ENCODE measurements at places on chromosomes 6 and 20.

DNA sequence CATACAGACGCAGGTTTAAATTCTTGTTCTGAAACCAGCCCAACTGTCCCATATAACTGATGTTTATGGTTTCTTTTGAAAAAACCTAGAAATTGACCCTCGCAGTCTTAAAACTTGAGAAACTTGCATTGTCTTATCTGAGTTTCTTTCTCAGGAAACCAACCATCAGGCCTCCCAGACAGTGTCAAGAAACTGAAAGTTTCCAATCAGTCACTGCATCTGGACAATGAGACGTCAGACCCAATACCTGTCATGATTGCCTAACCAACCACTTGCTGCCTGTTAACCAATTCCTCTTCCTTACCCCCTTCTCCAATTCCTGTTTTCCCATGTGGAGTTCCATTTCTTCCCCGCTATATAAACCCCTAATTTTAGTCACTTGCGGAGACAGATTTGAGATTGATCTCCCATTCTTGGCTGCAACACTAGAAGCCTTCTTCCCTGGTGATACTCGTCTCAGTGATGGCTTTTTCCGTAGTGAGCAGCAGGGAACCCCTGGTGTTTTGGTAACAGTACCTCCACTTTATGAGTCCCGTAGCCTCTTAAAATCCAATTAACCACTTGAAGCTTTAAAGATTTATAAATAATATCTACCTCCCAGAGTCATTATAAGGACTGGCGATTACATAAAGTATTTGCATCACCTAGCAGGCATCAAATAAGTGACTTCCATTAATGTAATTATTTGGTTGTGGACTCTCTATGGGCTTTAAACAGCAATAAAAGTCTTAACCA lies 49.3 kb downstream of the GPR63 start:
- DNase-seq: no peak

DNA sequence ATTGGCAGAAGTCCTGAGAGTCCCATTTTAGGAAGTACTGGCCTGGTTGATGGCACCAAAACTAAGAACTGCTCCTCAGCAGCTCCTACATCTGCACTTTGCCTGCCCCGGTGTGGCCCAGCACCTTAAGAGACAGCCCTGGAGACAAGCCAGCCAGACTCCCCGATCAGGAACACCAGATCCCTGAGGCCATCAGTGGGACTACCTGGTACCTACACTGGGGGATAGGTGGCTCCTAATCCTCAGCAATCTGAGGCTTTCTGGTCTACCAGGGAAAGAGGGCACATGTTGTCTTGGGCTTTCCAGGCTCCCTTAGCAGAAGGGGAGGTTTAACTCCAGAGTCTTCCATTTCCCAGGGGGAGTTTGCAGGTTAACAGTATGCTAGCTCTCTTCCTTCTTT lies at the start of gene WFDC6:
WFDC6 (minus strand) TSS at position 101 of the 400 bp plus-strand sequence; CDS start at position 26, 75 bp downstream.
- DNase-seq: no peak

- DNase-seq: no peak
Measured at GRCh38 chr6:107061125-107062020, 33.4 kb downstream of the MTRES1 start.

GRCh38 chr20:37095108-37095598 lies 644 bp downstream of the RBL1 start:
- peak; percentile 2 for DNase-seq
